ENCODE measurements at places on chromosomes 7 and 10. TPM values are rescaled to one million over a fixed set of nuclear protein-coding genes. Genes with fewer than 3 reads are reported as not detected.
A peak's percentile ranks its signal among the peaks of the same experiment; 100 is the strongest.

GRCh38 chr7:20745702-20746101, 41.0 kb downstream of the SP8 start:
- no peak for DNase-seq

COL1A2 gene
- total RNA-seq, result 5.0 TPM

SPDYE9 gene
- total RNA-seq, result not detected

CFAP58 gene
- 0.56 TPM for total RNA-seq

UCN3 gene
- not detected for total RNA-seq

DNA sequence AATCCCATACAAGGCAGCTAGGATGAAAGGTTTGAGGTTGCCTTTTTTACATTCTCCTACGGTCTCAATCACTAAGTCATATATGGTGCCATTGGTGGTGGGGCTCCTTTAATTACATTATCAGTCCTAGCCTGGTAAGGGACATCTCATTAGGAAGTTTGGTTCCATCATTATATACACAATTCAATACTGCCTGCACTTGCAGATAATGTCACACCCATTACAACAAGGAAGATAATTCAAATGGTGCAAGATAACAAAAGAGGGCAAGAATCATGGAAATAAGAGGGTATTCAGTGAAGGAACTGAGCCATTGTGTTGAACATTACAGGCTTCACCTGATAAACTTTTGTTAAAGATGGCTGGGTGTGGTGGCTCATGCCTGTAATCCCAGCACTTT, 1.7 kb upstream of the TMEM248 start:
- no peak for DNase-seq

- DNase-seq, result no peak
Observed at GRCh38 chr10:34222359-34222758, 592.7 kb downstream of the PARD3 start.

ZNF862 gene
- total RNA-seq, result 37.5 TPM

DNA sequence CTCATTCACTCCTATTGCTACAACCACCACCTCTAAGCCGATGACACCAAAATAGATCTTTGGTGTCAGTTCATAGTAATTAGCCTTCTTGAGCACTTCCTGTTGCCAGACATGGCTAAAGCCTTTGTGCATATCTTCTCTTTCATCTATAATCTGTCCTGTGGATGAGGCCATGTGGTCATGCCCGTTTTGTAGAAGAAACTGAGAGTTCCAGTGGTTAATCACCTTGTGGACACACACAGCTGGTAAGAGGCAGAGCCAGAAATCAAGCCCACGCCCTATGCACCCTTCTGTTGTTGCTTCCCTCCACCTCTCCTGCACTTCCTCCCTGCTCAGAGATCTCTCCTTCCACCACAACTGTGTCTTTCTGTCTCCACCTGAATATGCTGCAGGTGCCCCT, 285.1 kb upstream of the PFKP start:
- DNase-seq, result no peak

DNA sequence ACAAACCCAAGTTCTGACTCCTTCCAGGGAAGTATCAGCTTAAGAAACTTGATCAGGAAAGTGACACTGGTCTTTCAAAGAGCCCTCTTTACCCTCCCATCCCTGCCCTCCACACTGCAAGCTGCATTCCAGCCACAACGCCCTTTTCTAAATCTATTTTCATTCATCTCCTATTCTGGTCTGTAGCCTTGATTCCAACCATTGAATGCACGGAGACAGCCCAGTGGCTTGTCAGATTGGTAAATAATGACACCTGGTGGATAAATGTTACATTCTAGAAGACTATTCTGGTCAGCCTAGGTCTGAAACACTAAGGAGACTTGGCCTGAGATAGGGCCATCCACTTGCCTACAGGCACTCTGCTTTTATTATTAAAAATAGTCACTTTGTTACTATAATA, 20.9 kb downstream of the MORN4 start:
- no peak for DNase-seq

MEOX2 gene
- total RNA-seq, result 0.83 TPM

GRCh38 chr7:101782476-101782875, 35.0 kb upstream of the CUX1 start:
- no peak for DNase-seq

DNA sequence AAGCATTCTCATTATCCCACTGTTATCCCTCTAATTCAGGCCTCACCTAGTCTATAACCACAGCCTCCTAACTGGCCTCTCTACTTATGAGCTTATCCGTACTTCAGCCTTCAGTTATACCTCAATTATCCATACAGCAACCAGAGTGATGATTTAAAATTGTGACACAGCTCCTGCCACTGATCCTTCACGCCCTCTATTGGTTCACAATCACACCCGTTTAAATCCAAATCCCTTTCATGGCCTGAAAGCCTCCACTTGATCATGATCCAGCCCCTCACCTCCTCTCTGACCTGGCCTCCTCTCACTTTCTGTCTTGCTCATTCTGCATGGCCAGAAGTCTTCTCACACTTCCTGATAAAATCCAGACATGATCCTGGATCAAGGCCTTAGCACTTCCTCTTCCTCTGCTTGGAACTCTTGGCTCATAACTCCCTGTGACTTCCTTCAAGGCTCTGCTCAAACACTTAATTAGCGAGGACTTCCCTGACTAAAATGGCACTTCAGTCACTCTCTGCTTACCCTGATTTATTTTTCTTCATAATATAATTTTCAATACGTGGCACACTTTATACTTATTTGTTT, 19.0 kb upstream of the TMEM26 start:
- DNase-seq, result no peak

TMEM236 gene
- 0.22 TPM for total RNA-seq

GRCh38 chr10:48982584-48982983, 42.9 kb upstream of the LRRC18 start:
- no peak for DNase-seq

SCART1 gene
- 11.2 TPM for total RNA-seq

DNA sequence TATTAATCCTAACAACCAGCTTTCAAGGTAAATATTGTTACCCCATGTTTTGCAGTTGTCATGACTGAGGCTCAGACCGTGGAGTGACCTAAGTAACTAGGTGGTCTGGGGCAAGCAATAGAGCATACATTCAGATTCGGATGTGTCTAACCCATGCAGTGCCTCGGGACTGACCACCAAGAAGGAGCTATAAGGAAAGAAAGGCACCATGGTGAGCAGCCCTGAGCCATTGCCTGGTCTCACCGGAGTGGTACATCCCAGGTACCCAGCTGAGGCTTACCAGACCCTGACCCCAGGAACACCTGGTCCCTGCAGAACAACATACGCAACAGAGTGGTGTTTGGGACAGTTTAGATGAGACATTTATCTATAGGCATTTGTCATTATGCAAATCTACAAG, 175.5 kb upstream of the ZMIZ1 start:
- no peak for DNase-seq

GRCh38 chr10:76382381-76382851, 951.0 kb downstream of the LRMDA start:
- no peak for DNase-seq

GRCh38 chr10:91556691-91557566, 75.9 kb downstream of the PPP1R3C start:
- no peak for DNase-seq

SFTPD gene
- total RNA-seq, result 4.6 TPM

PARG gene
- 65.7 TPM for total RNA-seq

RAMP3 gene
- total RNA-seq, result 4.4 TPM

- DNase-seq, result no peak
Observed at GRCh38 chr7:3955751-3956696, 655.0 kb downstream of the SDK1 start.

DNA sequence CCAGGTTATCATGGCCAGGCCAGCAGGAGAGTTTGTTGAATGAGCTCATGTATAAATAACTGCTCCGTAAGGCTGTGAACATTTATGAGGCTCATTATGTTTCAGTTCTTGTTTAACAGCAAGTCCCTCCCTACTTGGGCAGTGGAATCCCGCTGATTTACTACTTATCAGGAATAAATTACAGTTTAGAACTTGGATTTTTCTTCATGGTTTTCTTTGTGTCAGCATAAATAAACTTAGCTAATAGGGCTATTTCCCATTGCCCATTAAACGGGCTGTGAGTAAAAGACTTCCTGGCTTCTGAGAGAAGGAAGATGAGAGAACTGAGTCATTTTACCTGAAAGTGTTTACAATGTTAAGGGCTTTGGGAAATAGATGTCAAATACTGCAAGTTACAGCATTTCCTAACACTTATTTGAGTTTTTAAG, 701.6 kb upstream of the ANKRD30A start:
- no peak for DNase-seq

DNA sequence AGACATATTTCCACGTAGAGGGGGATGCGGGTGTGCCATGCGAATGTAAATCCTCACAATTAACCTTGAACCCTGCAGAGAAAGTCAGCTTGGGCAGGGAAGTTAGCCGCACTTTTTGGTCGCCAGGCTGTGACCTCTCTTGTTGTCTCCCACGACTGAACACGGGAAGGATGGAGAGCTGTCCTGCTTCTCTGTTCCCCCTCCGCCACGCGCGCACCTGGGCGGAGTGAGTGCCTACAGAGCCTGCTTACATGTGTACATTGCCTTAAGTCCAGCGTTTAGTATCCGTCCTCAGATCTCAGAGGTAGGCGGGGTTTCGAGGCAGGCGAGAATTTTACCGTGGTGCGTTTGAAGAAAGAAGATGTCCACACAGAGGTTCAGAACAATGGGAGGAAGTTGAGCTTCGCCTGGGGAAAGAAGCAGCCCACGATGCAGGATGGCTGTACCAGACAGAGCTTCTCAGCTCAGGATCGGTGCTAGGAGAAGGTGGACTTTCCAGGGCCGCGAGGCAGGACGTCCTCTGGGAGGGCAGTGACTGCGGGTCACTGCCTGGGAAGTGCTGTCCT, 482 bp upstream of the ERCC6 start:
- peak; percentile 31 for DNase-seq

DNA sequence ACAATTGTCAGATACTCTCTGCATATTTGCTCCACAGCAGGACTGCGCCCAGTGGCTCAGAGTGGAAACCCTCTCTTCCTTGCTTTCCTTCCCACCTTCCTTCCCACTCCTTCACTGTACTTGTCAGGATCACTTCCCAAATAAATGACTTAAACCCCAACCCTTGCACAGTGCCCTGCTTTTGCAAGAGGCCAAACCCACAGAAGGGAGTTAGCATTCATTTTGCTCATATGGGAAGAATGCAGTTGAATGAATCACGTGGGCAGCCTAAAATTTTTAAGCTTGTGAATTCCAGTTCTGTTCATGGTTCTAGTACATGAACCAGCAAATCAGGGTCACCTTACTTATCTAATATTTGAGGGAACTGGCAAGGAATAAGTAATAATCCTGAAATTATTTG, 47.7 kb upstream of the SFMBT2 start:
- no peak for DNase-seq

DNA sequence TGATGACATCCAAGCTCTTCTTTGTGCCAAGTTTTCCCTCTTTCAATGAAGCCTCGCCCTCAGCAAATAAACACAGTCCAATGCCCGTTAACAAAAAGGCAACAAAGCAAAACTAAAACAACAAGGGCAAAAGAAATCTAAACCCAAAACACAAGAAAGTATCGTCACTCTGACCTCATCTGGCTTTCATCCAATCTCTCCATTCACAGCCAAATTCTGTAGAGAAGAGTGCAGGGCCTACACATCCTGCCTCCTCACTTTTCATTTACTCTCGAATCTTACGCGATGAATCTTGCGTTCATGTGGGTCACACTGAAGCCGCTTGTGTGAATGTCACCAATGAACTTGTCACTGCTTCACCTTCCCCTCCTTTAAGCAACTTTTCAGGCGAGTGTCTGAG, 15.9 kb upstream of the AKR1E2 start:
- DNase-seq, result no peak

- no peak for DNase-seq
Observed at GRCh38 chr7:48171202-48171601, at the start of gene ABCA13. Gene ABCA13, plus strand, starts transcription at chr7:48171458. Its CDS starts 26 bp downstream, at chr7:48171484.

DOCK1 gene
- total RNA-seq, result 74.7 TPM

GRCh38 chr10:59303018-59303417, 59.3 kb downstream of the FAM13C start:
- DNase-seq, result no peak

DNA sequence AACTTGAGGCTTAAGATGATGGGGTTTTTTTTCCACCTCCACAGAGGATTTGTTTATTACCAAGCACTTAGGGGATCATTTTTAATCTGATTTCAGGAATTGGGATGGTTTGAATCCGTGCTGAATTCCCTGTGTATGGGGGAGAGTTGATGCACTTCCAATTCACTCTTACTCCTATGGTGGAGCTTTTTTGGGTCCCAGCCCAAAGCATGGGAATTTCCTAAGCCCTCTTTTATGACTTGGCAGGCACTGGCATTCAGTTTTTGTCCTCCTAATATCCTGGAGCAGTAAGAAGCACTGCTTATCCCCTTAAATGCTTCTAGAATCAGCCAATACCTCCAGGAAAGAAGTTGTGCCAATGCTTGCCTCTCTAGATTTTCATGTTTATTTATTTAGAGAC, 78.7 kb downstream of the HYCC1 start:
- DNase-seq, result no peak

DNA sequence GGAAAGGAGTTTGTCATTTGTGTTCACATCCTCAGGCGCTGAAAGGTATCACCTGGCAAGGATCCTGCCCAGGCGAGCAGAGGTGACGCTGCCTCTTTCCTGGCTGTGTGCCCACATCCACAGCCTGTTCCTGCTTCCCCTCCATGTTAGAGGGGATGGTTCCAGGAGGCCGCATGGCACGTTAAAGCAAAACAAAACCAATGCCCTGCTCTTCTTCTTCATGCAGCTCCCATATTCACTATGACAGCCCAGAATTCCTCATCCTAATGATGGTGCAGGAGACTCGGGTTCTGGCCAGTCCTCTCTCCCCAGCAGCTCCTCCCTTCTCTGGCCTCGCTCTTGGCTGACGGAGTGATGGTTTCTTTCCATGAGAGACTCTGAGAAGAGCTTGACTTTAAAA, 678.5 kb upstream of the ANKRD30A start:
- no peak for DNase-seq

All from dorsolateral prefrontal cortex (tissue), 122 donors.